ENCODE measurements at places on chromosomes 11 and 22.

DNA sequence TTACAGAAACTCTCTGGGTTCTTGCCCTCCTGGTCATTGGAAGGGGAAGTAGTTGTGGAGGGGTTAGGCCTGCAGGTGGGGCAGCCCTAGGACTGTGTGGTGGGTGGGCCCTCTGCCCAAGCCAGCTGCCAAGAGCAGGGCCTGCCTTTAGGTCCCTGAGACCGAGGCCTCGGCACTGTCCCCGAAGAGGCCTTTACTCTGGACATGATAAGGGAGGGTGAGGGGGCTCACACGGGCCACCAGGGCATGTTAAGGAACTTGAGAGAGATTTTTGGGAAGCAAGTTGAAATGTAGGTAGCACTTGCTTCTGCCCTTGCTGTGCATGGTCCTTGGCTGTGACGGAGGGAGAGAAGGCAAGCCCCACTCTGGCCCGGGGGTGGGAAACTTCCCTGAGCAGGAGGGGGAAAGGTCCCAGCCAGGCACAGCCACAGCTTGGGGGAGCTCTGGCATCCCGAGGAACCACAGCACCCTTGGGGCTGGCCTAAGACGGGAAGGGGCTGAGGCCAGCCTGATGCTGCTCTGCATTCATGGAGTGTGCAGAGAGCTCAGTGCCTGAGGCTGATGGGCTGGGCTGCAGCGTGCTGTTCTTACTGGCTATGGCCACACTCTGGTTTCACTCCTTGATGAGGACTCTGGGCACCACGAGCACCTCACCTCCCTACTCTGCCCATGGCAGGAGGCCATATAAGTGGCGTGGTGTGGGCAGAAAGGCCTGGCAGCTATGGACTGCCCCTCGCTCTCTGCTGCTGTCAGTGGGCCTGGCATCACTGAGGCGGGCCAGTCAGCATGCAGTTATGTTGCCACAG, 7.8 kb upstream of the RANBP1 start:
- DNase-seq: no peak

DNA sequence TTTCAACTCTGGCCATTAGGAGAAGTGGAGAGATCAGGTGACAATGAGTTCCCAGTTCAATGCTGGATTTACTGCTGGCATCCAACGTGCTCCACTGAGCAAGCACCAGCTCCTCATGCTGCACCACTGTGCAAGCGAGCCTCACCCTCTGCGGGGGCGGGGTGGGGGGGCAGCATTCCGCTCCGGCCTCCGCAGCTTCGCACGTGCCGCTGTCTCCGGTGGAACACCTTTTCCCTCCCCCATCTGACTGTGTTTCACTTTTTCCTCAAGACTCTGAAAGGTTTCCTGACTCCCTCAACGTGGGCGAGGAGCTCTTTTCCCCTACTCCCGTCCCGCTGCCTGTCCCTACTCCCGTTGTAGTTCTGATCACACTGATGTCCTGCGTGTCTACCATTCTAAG, 835 bp upstream of the RHOD start:
- DNase-seq: peak; percentile 32

GRCh38 chr11:109926941-109927340, 166.3 kb upstream of the ZC3H12C start:
- DNase-seq: no peak

DNA sequence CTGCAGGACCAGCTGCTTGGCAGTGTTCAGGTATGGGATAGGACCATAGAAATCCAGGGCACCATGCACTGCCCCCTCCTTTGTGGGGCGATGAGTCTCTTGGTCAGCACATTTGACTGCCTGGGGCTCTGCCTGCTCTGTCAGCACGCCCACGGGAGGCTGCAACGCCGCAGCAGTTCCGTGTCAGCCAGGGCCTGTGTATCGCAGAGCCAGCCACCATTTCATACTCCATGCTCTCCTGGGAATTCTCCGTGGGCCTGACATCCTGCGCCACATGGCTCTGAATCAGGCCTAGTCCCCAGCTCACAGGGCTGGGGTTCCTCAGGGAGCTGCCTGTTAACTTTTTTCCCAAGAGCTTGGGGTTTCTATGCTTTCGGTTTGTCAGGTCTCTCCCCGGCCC, 16.9 kb upstream of the RELT start:
- no peak for DNase-seq

DNA sequence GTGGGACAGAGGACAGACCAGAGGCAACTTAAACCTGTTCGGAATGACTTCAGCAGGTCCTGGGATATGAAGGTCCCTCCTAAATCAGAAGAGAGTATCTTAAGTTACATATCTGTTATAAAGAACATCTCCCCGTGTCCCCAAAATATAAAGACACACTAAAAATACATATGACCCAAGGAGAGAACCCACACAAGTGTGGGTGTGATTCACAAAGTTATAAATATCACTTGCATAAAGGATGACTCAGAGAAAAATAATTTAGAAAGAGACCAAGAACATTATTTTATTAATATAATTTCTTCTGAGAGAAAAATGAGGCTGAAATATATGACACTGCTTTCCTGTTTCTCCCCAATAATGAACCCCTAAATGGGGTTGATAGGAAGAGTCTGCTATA, 14.2 kb downstream of the OR5B21 start:
- DNase-seq: no peak

DNA sequence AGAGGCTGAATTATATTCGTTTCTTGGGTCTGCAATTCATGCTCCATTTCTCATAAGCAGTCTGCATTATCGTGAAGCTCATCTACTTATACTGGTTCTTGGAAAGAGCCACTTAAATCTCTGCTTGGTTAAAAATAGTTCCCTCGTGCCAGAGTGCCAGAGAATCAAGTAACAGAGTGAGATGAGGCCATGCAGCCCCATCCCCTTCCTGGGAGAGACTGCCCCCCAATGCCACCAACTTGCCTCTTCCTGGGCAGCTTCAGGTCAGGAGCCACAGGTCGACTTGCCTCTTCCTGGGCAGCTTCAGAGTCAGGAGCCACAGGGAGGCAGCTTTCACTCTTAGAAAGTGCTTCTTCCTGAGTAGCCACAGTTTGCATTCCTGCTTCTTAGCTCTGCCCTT, 223.9 kb upstream of the ZBED5 start:
- DNase-seq: no peak

- no peak for DNase-seq
Measured at GRCh38 chr22:27723708-27724107, 77.8 kb downstream of the MN1 start.

- DNase-seq: peak; percentile 61
Measured at GRCh38 chr11:117907276-117908108, 21.7 kb downstream of the TMPRSS13 start.

DNA sequence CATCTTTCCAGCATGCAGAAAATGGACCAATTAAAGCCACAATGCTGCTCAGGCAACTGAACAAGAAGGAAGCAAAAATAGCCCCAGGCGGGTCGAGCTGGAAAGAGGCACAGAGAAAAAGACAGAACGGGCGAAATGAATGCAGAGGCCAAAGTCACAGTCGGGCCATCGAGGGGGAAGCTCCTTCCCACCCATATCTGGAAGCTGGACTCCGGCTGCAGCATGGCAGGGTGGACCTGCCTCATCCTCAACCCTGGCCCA, 58.6 kb upstream of the PRDM11 start:
- DNase-seq: no peak

DNA sequence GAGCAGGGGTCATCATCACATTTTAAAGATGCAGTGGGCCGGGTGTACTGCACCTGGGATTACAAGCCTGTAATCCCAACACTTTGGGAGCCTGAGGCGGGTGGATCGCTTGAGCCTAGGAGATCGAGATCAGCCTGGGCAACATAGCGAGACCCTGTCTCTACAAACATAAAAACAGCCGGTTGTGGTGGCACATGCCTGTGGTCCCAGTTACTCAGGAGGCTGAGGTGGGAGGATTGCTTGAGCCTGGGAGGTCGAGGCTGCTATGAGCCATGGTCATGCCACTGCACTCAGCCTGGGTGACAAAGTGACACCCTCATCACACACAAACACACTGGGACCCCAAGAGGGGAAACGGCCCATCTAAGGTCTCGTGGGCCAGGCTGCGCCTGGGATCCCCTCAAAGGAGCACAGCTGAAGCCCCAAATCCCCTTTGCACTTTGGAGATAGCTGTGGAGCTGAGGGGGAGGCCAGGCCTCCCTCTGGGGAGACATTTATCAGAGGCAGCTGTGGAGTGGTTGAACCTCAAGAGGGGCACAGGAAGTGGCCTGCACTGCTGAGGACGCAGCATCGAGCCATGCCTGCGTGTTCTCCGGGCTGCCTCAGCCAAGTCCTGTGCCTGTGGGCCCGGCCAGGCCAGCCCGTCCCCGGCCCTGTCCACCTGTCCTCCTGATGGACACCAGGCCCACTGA, 27.5 kb downstream of the OSBPL5 start:
- no peak for DNase-seq

GRCh38 chr11:72353861-72354260, 80.5 kb downstream of the CLPB start:
- DNase-seq: no peak

- no peak for DNase-seq
Measured at GRCh38 chr11:100093698-100094097, 593.4 kb upstream of the ARHGAP42 start.

GRCh38 chr11:97854357-97854756, 1166.4 kb upstream of the CNTN5 start:
- no peak for DNase-seq

GRCh38 chr11:64745521-64746328, 1.8 kb upstream of the RASGRP2 start:
- peak; percentile 70 for DNase-seq

- DNase-seq: no peak
Measured at GRCh38 chr11:78846269-78846668, 271.6 kb upstream of the NARS2 start.

- no peak for DNase-seq
Measured at GRCh38 chr11:93727985-93728791, 13.1 kb downstream of the TAF1D start.

- DNase-seq: no peak
Measured at GRCh38 chr11:43503417-43503816, 144.7 kb downstream of the TTC17 start.

DNA sequence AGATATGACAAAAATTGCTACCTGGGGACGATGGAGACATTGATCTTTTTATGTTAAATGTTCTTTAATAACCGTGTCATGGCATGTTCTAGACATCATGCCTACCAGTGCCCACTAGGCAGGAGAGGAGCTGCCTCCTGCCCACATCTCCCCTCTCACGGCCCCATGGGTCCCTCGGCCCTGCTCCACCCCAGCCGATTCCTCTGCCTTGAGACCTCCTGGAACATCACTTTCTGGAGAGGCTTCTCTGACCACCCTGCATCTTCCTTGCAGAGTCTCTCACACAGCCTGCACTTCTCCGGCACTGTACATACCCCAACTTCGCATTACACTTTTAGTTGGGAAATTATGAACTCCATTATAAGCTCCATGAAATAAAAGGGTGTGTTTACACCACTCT, 16.8 kb downstream of the EFCAB6 start:
- no peak for DNase-seq

DNA sequence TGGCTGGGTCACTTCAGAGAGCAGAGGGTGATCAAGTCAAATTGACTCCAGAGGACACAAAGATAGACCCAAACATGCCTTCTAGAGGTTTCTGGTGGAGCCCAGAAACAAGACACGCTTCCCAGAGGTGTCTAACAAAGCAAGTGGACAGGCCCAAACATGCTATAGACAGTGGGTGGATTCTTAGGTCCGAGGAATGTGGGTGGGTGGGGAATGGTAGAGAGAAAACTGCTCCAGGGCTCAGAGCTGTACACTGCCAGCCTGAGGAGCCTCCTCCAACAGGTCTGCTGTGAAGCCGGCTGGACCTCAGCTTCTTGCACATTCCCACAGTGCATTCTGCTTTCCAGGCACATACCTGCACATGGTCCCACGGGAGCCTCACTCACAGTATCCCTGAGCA, 116.8 kb upstream of the NECTIN1 start:
- no peak for DNase-seq

DNA sequence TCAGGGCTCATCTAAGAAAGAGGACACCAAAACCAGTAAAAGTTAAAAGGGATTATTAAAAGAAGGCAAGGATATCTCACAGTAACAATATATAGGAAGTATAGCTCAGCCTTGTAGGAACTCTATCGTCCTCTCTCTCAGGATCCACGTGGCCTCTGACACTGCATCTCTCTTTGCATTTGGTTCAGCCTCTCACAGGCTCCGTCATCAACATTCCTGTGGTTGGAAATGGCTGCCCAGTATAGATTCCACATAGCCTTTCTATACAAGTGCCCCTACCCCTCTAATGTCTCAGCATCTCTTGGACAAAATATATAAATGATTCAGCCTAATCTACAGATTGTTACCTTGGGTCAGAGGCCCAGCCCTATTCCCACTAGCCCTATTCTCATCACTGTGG, 101.3 kb upstream of the DBX1 start:
- no peak for DNase-seq

GRCh38 chr11:296171-297050, 2.9 kb downstream of the IFITM5 start:
- DNase-seq: no peak

GRCh38 chr11:128901653-128902514, 10.7 kb downstream of the KCNJ5 start:
- no peak for DNase-seq

- DNase-seq: no peak
Measured at GRCh38 chr11:100673063-100673462, 14.0 kb upstream of the ARHGAP42 start.
